Effector memory CD8-positive, alpha-beta T cell (primary cell): ENCODE measurements at places on chromosomes 3 and 15.

DNA sequence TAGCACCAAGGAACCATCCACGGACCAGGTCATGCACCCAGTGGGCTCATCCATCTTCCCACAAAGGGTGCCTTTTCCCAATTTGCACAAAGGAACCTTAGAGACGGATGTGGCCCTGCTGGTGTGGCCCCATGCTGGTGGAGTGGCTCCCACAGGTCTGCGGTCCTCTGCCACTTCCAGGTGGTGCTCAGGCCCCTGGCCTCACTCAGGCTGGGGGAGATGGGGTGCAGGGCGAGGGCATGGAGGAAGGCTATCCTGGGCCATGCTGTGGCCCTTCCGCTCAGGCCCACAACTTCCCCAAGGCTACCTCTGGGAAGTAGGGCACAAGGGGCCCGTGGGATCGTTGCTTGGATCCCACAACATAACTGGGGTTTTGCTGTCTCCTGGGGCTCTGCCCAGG is 5.2 kb upstream of the SYNM start:
- DNase-seq, result no peak

- no peak for DNase-seq
Observed at GRCh38 chr3:147427746-147428145, 18.6 kb downstream of the ZIC1 start.

- DNase-seq, result no peak
Observed at GRCh38 chr3:162764051-162764807, 1267.6 kb downstream of the OTOL1 start.

DNA sequence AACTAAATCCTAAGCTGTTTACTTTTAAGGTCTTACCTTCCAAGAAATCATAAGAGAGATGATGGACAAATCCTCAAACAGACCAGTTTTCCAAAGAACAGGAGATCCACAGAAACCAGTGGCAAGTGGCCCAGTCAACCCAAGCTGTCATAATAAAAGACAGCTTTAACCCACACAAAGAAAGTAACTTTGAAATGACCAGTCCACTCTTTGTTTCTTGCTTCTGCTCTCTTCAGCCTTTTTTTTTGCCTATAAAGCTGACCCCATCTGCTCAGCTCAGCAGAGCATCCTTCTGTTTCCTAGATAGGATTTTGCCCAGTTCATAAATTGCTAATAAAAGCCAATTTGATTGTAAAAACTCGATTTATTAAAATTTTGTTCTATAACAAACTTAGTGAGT is 299.4 kb downstream of the OXSM start:
- no peak for DNase-seq

DNA sequence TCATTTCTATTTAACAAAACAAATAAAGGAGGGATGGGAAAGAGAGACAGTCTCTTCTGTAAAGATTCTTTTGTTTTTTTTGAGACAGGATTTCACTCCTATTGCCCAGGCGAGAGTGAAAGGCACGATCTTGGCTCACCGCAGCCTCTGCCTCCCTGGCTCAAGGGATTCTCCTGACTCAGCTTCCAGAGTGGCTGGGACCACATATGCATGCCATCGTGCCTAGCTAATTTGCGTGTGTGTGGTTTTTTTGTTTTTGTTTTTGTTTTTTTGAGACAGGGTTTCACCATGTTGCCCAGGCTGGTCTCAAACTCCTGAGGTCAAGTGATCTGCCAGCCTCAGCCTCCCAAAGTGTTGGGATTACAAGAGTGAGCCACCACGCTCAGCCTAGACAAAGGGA is 23.3 kb downstream of the STAG1 start:
- DNase-seq, result no peak

DNA sequence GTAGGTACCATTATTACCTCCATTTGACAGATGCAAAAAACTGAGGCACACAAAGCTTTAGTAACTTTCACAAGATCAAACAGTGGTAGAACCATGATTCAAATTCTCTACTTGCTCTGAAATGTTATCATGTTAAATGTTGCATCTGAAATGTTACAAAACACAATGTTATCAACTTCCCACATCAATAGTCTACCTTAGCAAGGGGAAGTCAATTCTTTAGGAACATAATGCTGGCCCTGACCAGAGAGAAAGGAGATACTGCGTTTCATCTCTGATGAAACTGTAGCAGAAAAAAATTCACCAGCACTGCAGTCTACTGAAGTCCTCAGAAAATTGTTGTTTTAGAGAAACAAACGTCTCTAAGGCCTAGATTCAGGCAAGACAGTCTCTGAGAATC is 174.1 kb downstream of the SATB1 start:
- no peak for DNase-seq

GRCh38 chr15:92930776-92931175 is 30.7 kb downstream of the CHD2 start:
- no peak for DNase-seq

- no peak for DNase-seq
Observed at GRCh38 chr15:61049934-61050333, 179.2 kb downstream of the RORA start.
